ENCODE measurements at places on chromosomes 3 and 15.

DNA sequence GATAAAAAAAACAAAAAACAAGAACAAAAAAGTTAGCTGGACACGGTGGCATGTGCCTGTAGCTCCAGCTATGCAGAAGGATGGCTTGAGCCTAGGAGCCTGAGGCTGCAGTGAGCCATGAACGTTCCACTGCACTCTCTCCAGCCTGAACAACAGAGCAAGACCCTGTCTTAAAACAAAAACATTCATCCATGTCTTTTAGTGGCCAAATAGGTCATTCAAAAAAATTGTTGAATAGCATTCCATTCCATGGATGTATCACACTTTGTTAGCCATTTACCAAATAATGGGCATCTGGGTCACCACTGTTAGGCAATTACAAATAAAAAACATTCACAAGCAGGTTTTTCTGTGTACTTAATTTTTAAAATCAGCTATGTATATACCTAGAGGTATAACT is 139.7 kb downstream of the STAG1 start:
- no peak for DNase-seq

- DNase-seq: no peak
Observed at GRCh38 chr3:158097081-158097592, 9.1 kb downstream of the SHOX2 start.

- no peak for DNase-seq
Observed at GRCh38 chr3:177793451-177793850, 596.2 kb upstream of the TBL1XR1 start.

DNA sequence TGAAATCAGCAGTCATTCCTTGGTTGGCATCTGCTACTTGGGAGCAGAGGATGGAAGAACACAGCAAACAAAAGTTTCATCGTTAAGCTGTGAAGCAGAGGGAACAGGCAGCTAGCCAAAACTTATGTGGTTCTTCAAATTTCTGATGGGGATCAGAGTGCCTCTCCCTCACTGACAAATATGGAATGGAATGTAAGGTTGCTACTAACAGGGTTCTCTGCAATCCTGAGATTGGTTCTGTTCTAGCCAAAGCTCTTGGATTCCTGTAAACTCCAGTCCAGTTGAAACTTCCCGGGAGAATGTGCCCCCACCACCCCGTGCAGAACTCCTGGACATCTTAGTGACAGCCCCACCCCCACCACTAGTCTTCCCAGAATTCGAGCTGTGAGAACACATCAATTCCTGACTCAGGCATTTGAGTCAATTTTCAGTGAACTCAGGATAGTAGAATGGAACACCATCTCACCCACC is 55.9 kb upstream of the PHLDB2 start:
- peak; percentile 99 for DNase-seq

GRCh38 chr3:184459355-184459754 is 79.5 kb downstream of the CHRD start:
- peak; percentile 68 for DNase-seq

- DNase-seq: no peak
Observed at GRCh38 chr3:13498354-13499060, 18.4 kb downstream of the HDAC11 start.

DNA sequence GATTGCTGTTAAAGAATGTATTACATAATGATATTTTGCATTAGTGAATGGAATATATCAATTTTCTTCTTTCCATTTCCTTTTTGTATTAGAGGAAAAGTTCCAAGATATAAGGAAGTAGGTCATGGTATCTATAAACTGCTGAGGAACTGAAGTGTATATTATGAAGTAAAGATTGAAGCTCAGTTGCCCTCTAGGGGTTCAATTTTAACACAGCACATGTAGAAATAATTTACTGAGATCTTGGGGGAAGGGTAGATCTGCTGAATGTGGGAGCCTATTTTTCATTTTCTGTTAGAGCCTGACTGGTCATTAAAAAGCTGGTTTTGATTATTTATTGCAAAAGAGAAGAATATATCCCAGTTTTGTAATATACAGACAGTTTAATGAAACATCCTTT is 45.2 kb downstream of the CMC1 start:
- no peak for DNase-seq

Measured in NCI-H226 (cell line).